ENCODE measurements at places on chromosomes 3 and 15. TPM values are rescaled to one million over a fixed set of nuclear protein-coding genes. Genes with fewer than 3 reads are reported as not detected.
A peak's percentile ranks its signal among the peaks of the same experiment; 100 is the strongest.

DNA sequence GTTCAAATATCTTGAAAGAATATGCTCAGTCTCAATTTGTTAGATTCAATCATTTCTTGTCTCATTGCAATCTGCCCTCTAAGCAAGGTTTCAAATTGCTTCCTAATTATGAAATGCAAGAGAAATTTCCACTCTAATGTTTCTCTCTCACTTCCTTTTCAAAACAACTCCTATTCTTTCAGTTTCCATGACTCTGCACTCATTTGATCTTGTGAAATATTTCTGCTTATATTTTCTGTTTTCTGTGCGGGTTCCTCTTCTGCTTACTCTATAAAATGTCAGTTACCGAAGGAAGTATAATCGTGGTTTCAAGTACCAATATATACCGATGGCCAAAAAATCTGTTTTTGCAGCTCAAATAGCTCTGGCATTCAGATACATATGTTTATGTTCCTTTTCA, 521.9 kb upstream of the NAALADL2 start:
- peak; percentile 14 for DNase-seq

The TEX55 gene
- under 0.01 TPM for total RNA-seq

The CNTN3 gene
- total RNA-seq: not detected

GRCh38 chr15:76663529-76663928, 241.6 kb downstream of the SCAPER start:
- no peak for DNase-seq

GRCh38 chr3:131797776-131798175, 237.0 kb downstream of the CPNE4 start:
- DNase-seq: no peak

DNA sequence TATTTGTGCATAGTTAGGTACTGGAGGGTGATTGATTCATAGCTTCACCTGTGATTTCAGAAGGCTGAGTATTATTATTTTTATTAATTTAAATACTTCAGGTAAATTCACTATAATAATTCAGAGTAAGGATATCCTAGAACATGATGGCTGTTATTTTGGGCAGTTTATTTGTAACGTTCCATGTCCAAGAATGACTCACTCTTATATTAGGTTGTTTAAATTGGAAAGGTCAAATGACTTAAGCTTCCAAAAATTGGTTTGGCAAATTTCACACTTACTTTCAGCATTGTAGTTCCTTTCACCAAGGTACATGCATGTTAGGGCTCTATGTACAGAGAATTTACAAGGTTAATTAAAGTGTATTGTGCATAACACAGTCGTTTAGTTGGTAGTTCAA, 120.2 kb downstream of the EPHA3 start:
- DNase-seq: no peak

All from hematopoietic multipotent progenitor cell (in vitro differentiated cells).